OCI-LY7 (cell line): ENCODE measurements at places on chromosomes 7 and 10. TPM values are rescaled to one million over a fixed set of nuclear protein-coding genes. Genes with fewer than 3 reads are reported as not detected.
A peak's percentile ranks its signal among the peaks of the same experiment; 100 is the strongest.

Gene SMKR1
- not detected in 2 replicates for total RNA-seq

Gene GNB2
- total RNA-seq = 174 and 180 TPM in 2 replicates

Gene GIMAP5
- not detected in 2 replicates for total RNA-seq

Gene LRIT1
- not detected in 2 replicates for total RNA-seq

Gene UTF1
- total RNA-seq = not detected in 2 replicates

Gene NPY4R
- total RNA-seq = not detected in 2 replicates

Gene RNF148
- not detected in 2 replicates for total RNA-seq

Gene HSPA14
- total RNA-seq = 28.2 and 30.9 TPM in 2 replicates

DNA sequence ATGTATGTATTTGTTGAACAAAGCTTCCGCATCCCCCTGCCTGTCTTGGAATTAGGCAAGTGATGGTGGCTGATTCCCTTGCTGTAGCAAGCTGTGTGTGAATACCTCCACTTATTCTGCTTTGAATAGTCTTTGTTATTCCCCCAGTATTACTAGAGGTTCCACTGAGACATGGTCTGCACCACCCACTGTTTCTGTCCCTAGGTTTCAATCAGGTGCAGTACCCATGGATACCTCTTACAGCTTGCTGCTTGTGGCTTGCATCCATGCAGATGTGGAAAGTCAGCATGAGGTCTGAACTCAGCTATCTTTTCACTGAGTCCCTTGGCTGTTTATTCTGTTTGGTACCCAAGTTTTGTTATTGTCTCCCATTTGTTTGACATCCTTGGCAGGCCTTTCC lies 447.4 kb downstream of the GRM8 start:
- DNase-seq = no peak

DNA sequence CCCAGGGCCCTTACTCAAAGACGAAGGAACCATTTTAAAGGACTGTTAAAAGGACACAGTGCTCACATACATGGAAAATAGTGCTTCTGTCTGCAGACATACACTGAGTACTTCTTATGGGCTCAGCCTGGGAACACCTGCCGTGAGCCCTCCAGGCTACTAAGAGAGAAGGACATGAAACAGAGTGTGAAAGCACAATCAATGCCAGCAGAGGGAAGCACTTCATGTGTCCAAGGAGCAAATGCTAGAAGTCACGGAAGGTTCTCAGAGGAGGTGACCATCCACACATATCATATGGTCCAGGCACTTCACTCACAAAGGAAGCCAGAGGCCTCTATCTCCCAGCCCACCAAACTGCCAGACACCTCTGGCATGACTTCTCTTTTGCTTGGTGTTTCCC lies 15.5 kb downstream of the ELMO1 start:
- DNase-seq = no peak

GRCh38 chr10:77932016-77932715 lies 5.6 kb upstream of the DLG5 start:
- DNase-seq = no peak

DNA sequence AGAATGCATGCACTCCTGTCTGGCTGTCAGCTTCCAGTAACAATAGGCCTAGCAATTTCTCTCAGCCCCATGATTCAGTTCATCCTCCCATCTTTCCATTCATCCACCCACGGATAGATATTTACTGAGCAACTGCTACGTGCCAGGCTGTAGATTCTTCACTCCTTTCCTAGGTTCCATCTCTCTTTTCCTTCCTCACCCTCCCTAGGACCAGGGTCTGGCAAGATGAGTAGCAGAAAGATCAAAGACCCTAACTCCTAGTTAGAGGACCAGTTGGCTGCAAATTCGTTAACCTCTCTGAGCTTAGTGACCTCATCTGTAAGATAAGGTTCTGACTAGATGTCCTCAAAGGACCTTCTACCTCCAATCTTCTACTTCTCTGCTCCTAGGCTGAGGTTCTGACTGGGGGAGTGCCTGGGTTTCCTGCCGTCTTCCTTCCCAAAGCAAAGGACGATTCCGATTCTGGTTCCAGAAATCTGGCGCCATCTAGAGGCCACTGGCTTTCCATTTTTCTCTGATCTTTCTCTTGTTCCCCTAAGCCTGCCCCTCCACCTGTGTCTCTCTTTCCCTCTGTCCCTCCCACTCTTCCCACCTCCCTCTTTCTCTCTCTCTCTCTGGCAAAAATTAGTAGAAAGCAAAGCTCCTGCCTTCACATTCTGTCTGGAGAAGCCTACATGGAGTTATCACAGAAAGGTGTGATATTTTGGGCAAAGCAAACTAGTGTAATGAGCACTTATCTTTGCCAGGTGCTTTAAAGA lies 26.2 kb downstream of the TBATA start:
- peak; percentile 78 for DNase-seq

DNA sequence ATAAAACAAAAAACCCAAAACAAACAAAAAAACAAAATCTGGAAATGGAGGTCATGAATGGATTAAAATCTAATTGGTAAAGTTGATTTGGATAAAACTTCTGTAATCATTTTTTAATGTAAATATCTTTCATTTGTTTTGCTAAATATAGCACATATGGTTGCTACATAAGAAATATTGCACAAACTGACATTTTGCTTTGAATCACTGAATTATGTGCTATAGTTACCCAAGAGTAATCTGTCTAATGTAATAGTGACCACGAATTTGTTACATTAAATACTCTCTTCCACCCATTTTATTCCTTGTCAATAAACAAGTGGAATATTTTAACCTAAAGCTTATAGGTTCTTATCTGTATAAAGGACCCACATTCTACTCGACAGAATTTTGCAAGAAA lies 6.2 kb downstream of the CFAP58 start:
- DNase-seq = no peak

DNA sequence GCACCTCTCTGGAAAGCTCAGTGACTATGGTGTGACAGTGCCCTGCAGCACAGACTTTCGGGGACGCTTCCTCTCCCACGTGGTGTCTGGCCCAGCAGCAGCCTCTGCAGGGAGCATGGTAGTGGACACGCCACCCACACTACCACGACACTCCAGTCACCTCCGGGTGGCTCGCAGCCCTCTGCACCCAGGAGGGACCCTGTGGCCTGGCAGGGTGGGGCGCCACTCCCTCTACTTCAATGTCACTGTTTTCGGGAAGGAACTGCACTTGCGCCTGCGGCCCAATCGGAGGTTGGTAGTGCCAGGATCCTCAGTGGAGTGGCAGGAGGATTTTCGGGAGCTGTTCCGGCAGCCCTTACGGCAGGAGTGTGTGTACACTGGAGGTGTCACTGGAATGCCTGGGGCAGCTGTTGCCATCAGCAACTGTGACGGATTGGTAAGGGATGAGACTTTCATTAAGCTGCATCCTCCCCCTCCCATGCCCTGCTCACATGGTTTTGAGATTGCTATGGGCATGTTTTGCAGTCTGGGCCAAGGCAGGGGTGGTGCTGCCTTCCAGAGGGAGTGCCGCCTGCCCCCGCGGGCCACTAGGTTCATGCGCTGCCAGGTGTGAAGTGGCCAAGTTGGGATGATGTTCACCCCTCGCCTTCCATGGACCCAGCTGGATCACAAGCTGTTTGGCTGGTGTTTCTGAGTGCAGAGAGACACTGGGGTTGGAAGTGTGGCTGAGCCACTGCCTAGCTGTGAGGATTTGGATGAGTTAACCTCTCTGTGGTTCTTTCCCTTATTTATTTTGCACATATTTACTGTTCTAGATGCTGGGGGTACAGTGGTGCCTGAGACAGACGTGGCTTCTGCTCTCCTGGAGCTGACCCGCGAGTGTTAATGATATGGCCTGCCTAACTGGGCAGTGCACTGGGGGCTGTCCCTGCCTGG lies 2.5 kb downstream of the ADAMTS14 start:
- DNase-seq = no peak

- DNase-seq = no peak
Measured at GRCh38 chr7:19009936-19010280, 107.5 kb downstream of the TWIST1 start.

DNA sequence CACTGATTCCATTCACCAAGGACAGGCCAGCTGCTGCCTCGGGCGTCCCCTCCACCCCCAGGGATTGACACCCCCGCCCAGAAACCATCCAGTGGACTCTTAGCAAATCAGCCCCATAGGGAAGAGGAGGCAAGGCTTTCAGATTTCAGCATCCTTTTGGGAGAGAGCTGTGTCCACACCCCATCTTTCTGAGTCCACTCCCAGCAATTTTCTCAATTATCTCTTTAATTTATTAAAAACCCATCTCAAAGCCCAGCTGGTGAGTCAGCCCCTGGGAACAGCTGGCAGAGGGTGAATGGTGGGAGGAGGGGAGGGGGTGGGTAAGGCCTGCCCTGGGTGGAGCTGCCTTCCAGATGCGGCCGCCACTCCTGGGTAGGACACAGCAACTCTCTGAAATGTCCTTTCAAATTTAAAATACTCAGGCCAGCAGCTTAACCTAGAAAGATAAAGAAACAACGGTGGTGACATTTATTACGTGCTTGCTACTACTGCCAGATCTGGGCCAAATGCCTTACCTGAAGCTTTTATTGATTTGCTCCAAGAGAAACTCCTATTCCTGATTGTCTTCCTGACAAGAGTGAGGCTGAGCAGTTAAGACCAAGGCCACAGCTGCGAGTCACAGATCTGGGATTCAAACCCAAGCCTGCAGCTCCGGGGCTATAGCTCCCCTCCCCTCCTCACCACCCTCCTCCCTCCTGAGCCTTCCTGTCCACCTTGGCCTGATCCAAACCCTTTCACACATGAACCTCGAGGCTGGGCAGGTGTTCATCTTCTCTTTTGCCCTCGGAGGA lies 120.4 kb downstream of the RGS10 start:
- no peak for DNase-seq

DNA sequence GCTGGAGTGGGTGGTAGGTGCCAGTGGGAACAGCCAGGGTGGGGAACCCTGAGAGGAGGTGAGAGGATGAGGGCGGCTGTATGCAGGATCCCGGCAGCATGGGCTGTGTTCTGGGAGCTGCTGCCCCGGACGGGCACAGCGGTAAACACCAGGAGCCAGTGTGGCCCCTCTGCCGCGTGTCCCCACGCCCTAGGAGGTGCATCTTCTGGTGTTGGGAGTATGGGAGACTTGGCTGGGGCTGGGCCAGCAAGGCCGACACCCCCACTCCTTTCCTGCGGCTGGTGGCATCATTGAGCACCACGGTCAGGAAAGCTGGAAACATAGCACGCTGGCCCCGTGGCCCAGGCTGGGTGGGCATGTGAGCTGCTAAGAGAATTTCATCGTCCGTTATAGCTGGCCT lies 24.4 kb upstream of the JAKMIP3 start:
- no peak for DNase-seq

DNA sequence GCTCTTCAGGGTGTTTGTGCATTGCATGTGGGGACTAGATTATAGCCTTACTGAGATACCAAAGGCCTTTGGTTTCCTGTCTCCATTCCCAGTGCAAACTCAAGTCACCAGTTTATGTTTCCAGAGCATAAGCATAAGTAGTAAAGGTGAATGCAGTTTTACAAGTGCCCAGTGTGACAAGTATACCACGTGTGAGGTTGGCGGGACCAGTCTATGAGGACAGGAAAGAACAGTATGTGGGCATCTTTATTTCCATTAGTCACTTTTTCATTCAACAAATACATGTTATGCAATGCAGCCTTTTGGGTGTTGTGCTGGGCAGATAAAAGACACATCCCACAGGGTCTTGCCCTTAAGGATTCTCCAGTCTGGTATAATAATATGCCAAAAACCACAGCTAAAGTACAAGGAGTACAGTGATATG lies 146.5 kb downstream of the ARID5B start:
- DNase-seq = peak; percentile 44

DNA sequence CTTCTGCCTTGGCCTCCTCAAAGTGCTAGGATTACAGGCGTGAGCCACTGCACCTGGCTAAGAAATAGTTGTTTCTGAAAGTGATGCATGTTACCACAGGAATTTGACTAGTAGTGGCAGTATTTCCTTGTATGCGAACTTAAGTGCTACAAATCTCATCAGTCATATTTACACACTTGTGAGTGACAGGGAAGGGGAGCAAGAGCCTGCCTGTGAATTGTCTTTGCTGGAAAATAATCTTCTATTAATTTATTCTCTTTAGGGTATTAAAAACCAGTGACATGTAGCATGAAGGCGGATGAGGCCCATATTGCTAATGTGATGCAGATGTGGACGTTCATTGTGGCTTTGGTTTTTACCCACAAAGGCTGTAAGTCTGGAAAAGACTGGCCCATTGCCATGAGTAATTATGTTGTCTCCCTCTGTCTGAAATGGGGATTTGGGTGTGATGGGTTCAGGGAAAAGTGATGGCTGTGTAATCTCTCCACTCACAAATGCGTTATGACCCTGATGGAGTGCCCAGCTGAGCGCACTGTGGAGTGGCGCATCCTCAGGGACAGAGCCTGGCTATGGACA lies 97.6 kb downstream of the CCNY start:
- no peak for DNase-seq

DNA sequence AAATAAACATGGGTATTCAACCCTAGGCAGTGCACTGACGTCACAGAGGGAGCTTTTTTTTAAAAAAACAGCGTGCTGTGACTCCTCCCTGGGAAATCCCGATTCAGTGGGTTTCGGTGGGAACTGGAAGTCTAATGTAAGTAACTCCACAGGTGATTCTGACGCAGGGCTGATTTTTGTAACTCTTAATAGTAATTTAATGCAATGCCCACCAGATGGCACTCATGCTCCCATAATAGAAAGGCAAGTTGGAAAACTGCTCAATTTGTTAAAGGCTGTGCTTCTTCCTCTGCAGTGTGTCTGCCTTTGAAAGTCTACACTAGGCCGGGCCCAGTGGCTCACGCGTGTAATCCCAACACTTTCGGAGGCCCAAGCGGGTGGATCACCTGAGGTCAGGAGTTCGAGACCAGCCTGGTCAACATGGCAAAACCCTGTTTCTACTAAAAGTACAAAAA lies 10.9 kb upstream of the RSU1 start:
- peak; percentile 77 for DNase-seq

DNA sequence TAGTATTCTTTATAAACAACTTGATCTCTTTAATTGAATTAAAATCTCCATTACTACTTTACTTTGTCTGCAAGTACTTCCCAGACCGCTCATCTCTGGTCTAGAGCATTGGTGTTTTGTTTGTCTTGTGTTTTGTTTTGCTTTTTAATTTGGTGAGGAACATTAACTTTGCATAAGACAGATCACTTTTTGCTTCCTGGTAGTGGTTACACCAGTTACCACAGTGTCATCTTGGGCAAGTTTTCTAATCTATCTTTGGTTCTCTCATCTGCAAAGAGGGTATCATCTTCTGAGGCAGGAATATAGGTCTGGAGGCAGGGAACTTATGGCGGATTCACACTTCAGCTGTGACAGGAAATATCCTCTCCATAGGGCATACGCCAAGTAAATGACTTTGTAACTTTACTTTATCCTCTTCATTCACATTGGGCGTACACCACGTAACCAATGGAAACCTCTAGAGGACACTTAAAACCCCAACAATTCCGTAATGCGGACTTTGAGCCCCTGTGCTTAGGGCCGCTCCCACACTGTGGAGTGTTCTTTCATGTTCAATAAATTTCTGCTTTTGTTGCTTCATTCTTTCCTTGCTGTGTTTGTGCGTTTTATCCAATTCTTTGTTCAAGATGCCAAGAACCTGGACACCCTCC lies 83.2 kb upstream of the JAZF1 start:
- no peak for DNase-seq

DNA sequence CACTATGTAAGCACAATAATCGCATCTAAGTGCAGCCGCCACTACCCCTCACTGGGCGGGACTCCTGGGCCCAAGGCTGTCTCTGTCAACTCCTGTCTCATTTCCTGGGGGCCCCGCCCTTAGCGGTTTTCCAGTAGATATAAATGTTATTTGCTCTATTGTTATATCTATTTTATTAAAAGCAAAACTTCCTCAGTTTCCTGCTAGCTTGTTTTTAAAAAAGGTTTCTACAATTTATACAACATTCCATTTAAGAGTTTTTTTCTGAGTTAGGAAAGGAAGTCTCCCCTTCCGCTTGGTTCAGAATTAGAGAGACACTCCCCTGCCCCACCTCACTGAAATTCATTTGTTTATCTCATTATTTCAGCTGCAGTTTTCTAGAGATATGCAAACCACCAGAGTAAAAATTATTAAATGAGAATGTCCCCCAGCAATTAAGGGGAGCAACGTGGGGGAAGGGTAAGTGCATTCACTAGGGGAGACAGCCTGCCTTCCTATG lies 82.7 kb downstream of the RAMP3 start:
- DNase-seq = no peak
